H9 (cell line): ENCODE measurements at places on chromosomes 11 and 22. TPM values are rescaled to one million over a fixed set of nuclear protein-coding genes. Genes with fewer than 3 reads are reported as not detected.

CCDC89 gene
- not detected in 2 replicates for total RNA-seq

SEPTIN5 gene
- total RNA-seq = 17.7 and 17.8 TPM in 2 replicates

CHCHD10 gene
- total RNA-seq = 47.5 and 53.7 TPM in 2 replicates

- H3K36me3 ChIP-seq = no peaks in the 10 kb centered on the region
- 0 out of 2 replicates have a peak, but pooled peaks cover 2% of the 10 kb centered on the region for H3K4me1 ChIP-seq
- no peaks in the 10 kb centered on the region for H3K27me3 ChIP-seq
Measured at GRCh38 chr11:113179181-113179704, 135.1 kb upstream of the TTC12 start.

GRCh38 chr11:30917859-30918478 is 331.8 kb upstream of the MPPED2 start:
- H3K27ac ChIP-seq = no peak overlapping the region
- no peak for DNase-seq
- no peaks in the 10 kb centered on the region for H3K4me1 ChIP-seq
- H3K27me3 ChIP-seq = no peaks in the 10 kb centered on the region

GRCh38 chr11:126354631-126355323 is 709 bp upstream of the ST3GAL4 start:
- H3K27me3 ChIP-seq = no peaks in the 10 kb centered on the region
- DNase-seq = no peak
- H3K4me1 ChIP-seq = peaks cover 6% of the 10 kb centered on the region
- H3K36me3 ChIP-seq = peaks cover 6% of the 10 kb centered on the region
- H3K27ac ChIP-seq = no peak overlapping the region
- peak overlapping the region; percentile 94 for H3K4me3 ChIP-seq
